ENCODE measurements at places on chromosomes 5 and 9. TPM values are rescaled to one million over a fixed set of nuclear protein-coding genes. Genes with fewer than 3 reads are reported as not detected.
A peak's percentile ranks its signal among the peaks of the same experiment; 100 is the strongest.

DNA sequence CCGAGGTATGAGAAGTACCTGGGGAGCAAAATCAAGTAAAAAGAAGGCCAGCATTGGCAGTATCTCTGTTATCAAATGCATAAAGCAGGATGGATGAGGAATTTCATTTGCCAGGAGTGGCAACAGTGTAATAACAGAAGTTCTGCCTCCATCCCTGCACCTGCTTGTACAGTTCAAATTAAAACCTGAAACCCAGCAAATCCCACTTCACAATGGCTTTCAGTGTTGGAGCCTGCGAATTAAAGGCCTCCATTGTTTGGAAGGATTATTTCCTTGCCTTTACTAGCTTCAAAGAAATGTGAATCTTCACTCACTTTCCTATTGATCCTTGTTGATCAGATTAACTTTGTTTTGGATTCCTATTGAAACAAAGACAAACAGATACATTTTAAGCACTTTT is 31.5 kb upstream of the IRX1 start:
- DNase-seq: no peak

- no peak for DNase-seq
Observed at GRCh38 chr5:83209963-83210362, 132.6 kb downstream of the XRCC4 start.

GRCh38 chr5:68818057-68818695 is 275.6 kb upstream of the SLC30A5 start:
- peak; percentile 79 for DNase-seq

GRCh38 chr9:26264709-26265601 is 586.7 kb upstream of the TUSC1 start:
- DNase-seq: no peak

DNA sequence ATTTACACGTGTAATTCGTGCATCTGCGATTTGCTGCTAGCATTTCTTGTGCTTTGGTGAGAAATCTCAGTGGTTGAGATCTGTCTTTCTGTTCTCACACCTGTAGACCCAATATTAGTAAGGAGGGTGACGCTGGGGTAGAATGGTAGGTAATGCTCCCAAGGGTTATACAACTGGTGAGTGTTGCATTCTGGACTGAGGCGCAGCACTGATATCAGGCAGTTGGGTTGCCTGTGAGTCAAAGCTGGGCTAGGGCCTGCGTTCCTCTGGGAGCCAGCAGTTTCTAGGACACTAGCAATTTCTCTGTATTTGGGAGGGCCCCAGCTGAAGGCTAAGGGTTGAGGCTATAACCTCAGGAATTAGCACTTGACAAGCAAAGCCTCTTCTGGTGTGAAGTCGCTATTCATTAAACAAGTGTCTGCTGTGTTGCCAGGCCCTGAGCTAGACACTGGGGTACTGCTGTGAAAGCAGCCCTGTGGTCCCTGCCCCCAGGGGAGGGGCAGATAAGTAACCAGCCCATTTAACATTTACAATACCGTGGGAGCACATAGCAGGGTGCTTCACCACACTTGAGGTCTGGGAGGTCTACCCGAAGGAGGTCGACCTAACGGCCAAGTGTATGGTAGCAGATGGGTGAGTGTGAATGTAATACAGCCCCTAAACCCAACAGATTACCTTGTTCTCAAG is 28.7 kb downstream of the LARP1 start:
- no peak for DNase-seq

The SPATA9 gene
- not detected for total RNA-seq

The RECK gene
- 21.2 TPM for total RNA-seq

The CBY3 gene
- total RNA-seq: not detected

The BHMT2 gene
- 69.6 TPM for total RNA-seq

Data from esophagus muscularis mucosa (tissue), 4 donors.